A172 (cell line): ENCODE measurements at places on chromosomes 7 and 10. TPM values are rescaled to one million over a fixed set of nuclear protein-coding genes. Genes with fewer than 3 reads are reported as not detected.

Gene VIPR2
- 0.12 TPM in 1 of 2 replicates, not detected in the other for total RNA-seq

Gene PTPN12
- total RNA-seq, result 28.3 and 30.3 TPM in 2 replicates

Gene PIP
- not detected in 2 replicates for total RNA-seq

Gene CYP2C19
- not detected in 2 replicates for total RNA-seq

Gene CTBP2
- total RNA-seq, result 35.0 and 35.5 TPM in 2 replicates

Gene AMPH
- total RNA-seq, result 12.4 and 13.4 TPM in 2 replicates

Gene GRM3
- not detected in 2 replicates for total RNA-seq

Gene SLC29A3
- total RNA-seq, result 0.72 and 1.9 TPM in 2 replicates

Gene ELMO1
- 12.9 and 24.0 TPM in 2 replicates for total RNA-seq

Gene SPDYE6
- total RNA-seq, result not detected in 2 replicates

Gene SH2B2
- total RNA-seq, result 2.0 and 2.5 TPM in 2 replicates

Gene HOXA11
- total RNA-seq, result 1.2 TPM in 2 replicates

Gene DLX6
- not detected in 2 replicates for total RNA-seq

Gene YAE1
- total RNA-seq, result 54.2 and 59.0 TPM in 2 replicates

Gene CXCL12
- total RNA-seq, result 0.02 TPM in 1 of 2 replicates, not detected in the other
